Stimulated activated CD4-positive, alpha-beta T cell treated with anti-CD3 and anti-CD28 coated beads, Interleukin-2, amount 100 ng/mL, for 48 hours (primary cell): ENCODE measurements at places on chromosomes 11 and 22.

DNA sequence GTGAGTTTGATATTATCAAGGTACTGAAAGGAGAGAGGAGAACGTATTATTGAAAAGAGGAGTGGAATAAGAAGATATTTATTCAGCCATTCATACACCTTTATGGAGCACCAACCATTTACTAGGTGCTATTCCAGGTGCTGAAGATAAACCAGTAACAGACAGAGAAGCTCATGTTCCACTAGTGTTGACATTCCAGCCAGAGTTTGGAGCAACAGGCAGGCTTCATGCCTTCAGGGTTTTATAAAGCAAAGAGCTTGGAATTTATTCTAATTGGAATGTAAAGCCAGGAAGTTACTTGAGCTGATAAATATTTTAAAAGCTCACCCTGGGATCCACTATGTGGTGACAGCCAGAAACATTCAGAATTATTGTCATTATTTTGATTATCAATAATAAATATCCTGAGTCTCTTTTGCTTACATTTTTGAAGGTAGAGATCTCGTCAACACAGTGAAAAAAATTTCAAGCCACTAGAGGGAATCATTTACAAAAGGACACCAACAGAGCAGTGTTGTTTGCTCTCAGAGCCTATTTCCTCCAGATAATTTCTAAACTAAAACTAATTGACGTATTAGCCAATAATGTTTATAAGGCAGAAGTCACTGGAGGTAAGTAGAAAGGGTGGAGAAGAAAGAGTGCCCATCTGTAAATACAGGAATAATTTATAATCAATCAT, 172.0 kb downstream of the KCNA4 start:
- no peak for DNase-seq

- no peak for DNase-seq
Measured at GRCh38 chr22:49964136-49965090, 3.8 kb downstream of the PIM3 start.

- no peak for DNase-seq
Measured at GRCh38 chr11:65864706-65865471, 4.7 kb downstream of the MUS81 start.

GRCh38 chr11:14309425-14310192, 49.4 kb downstream of the RRAS2 start:
- DNase-seq = no peak
